ENCODE measurements at places on chromosomes 12 and 14.

GRCh38 chr12:45478931-45479330, 250.6 kb upstream of the ARID2 start:
- no peak for DNase-seq

- DNase-seq: no peak
These were observed 43.6 kb downstream of the FGD6 start for GRCh38 chr12:95173392-95174251.

DNA sequence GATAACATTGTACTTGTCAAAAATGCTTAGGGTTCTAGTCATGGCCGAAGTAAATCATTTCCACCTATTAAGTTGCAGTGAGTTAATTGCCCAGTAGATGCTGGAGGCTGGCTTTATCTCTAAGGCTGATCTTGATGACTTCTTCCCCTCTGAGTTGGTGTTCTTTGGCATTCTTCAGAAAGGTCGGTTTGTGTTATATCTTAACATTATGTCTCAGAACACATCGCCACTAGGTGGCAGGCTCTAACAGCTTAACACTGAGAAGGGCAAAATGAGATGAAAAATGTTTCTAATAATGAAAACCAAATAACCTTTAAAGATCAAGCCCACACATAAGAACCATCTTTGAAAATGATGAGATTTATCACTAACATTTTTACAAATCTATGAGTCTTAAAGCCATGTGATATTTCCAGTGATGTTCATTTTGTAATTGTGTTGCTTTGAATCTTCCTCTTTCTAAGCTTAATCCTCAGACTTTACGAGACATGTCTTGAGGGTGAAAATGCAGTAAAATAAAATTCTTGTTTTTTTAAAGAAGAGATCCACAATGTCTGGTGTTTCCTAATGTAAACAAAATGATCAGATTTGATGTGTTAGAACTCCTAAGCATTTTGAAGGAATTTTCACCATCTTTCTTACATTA, 28.6 kb downstream of the SUDS3 start:
- peak; percentile 58 for DNase-seq

- no peak for DNase-seq
These were observed 50.8 kb upstream of the SAV1 start for GRCh38 chr14:50718949-50719348.

DNA sequence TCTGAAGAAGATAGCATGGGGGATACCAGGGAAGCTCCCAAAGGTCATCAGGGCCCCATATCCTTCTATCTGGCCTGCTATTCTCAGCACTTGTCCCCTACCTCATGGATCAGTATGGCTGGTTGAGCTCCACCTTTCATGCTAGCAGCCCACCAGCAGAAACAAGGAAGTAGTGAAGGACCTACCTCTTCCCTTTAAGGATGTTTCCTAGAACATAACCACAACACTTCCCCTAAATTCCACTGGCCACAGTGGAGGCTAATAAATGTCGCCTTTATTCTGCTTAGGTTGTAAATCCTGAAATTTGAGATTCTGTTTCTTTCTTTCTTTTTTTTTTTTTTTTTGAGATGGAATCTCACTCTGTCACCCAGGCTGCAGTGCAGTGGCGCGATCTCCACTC, 128.6 kb upstream of the PARP11 start:
- DNase-seq: no peak

GRCh38 chr12:67222302-67222701, 46.9 kb upstream of the CAND1 start:
- DNase-seq: no peak

GRCh38 chr12:21296751-21297406, 37.8 kb downstream of the SLCO1A2 start:
- DNase-seq: no peak

- DNase-seq: no peak
These were observed 22.2 kb downstream of the GRIN2B start for GRCh38 chr12:13959131-13959723.

- no peak for DNase-seq
These were observed 75.9 kb upstream of the CRY1 start for GRCh38 chr12:107169200-107169599.

DNA sequence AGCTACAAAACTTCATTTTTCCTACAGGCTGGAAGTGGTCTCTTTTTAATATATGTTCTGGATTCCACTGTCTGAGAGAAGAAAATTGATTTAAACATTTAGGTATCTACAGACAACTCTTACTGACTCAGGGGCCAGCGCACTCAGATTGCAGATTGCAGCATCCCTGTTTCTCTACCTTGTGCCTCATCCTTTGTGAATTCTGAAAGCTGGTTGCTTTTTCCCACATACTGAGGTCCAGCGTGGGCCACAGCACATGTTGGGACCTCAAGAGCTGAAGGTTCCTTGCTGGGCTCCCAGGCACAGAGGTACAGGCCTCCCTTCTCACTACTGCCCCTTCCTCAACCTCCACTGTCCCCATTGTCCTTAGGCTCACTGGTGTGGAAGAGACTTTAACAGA, 101.7 kb upstream of the CCDC175 start:
- DNase-seq: no peak

DNA sequence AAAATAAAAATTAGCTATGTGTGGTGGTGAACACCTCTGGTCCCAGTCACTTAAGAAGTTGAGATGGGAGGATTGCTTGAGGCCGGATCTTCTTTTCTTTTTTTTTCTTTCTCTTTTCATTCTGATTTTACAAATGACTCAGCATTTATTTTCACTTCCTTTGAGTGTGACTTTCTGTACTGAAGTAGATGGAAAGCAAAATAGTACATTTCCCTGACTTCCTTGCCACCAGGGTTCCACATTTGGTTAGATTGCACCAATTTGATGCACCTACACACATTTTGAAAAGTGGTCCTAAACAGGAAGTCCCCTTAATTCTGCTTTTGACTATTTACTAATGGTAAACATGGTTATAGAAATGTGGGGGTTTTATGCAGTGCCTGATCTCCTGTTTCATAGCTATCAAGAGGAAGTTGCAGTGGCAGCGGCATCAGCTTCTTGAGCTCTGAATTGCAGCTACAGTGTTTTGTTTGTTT, 13.0 kb upstream of the LEMD3 start:
- DNase-seq: peak; percentile 28

DNA sequence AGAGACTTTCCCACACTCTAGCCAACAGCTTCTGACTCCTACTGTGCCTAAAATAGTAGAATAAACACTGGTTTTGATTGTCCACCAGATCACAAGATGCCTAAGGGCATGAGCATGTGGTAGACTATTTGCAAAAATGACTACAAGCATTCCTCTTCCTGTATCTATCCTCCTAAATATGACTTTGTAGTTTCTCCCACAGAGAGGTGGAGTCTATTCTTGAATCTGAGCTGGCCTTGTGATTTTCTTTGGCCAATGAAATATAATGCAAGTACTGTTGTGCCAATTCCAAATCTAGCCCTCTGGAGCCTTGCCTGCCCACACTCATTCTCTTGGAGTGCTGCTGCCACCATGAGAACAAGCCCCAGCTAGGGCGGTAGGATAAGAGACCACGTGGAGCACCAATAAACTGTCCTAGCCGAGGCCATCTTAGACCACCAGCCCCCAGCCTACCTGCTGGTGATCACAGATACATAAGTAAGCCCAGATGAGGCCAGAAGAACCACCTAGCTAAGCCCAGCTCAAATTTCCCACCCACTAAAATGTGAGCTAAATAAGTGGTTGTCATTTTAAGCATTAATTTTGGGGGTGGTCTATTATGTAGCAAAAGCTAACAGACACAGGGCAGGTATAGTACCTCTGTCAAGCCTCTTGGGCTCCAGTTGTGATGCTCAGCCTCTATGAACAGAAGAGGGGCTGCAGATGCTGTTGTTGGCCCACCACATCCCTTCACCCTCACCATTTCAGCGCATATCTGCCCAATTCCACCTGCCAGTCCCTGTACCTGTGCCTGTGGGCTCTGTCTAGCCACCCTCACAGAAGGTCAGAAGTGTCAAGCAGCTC, 17.9 kb downstream of the ZFP36L1 start:
- DNase-seq: no peak

- no peak for DNase-seq
These were observed 80.6 kb upstream of the ETV6 start for GRCh38 chr12:11568762-11569478.

DNA sequence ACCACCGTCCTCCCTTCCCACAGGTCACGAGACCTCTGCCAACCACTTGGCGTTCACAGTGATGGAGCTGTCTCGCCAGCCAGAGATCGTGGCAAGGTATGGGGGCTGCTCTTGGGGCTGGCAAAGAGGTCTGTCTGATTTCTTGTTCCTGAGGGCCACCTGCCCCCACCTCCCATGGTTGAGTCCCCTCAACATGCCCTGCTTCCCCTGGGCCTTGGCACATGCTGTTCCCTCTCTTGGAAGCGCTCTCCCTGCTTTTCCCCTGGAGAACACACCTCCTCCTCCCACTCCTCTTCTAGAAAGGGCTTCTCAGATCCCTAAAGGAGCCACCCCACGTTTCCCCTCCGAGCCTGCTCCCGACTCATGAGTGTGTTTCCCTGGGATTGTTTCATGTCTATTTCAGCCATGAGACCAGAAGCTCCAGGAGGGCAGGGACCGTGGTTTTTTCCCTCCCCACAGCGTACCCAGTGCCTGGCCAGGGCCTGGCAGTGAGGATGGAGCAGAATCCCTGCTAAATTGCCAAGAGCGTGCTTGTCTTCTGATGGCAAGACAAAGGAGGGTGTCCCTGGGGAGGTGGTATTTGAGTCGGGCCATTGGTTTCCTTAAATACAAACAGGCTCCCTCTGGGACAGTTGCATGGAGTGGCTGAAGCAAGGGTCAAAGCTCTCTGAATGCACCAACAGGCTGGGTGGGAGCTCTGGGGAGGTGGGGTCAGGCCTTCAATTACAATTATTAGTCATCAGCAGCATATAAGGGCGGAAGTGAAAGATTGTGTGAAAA, 34.1 kb downstream of the CYP46A1 start:
- DNase-seq: peak; percentile 12

- no peak for DNase-seq
These were observed 54.5 kb upstream of the MAX start for GRCh38 chr14:65156568-65157366.

- DNase-seq: no peak
These were observed 2.9 kb upstream of the PTHLH start for GRCh38 chr12:27975222-27976136.

DNA sequence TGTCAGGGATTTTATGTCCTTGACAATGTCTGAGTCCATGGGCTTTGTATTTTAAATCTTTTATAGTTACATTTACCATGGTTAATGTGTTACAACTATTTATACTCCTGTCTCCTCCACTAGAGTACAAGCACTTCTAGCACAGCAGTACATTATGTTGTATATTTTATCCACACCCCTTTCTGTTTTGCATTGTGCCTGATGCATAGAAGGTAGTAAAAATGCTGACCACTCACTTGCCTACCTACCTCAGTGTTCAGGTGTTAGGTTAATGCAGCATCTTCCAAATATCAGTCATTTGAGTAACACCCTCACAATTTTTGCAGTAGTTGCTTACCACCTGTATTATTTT, 31.1 kb upstream of the SLC38A2 start:
- no peak for DNase-seq

DNA sequence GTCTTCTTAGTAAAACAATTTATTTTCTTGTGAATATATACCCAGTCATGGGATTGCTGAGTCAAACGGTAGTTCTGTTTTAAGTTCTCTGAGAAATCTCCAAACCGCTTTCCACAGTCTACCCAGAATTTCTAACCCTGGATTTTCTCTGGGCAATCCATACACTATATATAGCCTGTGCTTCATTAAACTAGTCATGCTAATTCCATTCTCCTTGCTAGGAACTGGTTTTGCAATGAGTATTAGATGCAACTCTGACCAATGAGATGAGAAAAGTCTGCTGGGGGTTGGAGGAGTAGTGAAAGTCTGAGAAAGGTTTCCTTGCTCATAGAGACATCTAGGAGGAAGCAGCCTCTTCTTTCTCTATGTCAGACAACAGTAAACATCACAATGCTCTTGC, 196.1 kb upstream of the CDKN3 start:
- DNase-seq: no peak

- DNase-seq: no peak
These were observed 65.2 kb downstream of the KDM2B start for GRCh38 chr12:121515615-121516014.

DNA sequence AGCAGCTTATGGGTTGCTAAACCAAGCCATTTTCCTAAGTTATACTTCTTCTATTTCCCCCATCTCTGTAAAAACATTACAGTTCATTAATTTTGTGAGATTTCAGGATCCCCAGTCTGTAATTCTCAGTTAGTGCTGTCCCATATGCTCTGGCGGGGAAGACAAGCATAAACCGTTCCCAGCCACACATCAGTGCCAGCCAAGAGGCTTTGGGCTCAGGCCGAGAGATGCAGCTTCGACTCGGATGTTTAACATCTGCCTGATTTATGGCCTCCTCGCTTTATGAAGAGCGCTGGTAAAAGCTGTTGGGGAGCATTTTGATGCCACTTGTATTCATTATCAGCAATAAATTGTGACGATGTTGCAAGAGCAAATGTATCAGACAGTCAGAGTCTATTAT, 349.1 kb upstream of the CCDC196 start:
- no peak for DNase-seq

DNA sequence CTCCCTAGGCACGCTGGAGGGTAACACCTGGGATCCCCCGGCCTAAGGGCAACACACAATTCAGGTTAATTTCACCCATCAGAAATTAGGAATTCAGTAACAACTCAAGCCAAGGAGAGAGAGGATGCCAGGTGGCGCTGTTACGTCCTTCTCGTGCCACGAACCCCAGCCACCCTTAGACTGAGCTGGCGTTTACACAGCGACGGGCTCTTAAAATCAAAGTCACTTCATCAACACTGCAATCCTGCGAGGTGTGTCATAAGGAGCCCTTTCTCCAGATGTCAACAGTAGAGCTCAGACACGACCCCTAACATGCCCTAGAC, 110.6 kb upstream of the TMEM132D start:
- DNase-seq: no peak

GRCh38 chr14:76774821-76775694, 13.8 kb downstream of the VASH1 start:
- peak; percentile 14 for DNase-seq

DNA sequence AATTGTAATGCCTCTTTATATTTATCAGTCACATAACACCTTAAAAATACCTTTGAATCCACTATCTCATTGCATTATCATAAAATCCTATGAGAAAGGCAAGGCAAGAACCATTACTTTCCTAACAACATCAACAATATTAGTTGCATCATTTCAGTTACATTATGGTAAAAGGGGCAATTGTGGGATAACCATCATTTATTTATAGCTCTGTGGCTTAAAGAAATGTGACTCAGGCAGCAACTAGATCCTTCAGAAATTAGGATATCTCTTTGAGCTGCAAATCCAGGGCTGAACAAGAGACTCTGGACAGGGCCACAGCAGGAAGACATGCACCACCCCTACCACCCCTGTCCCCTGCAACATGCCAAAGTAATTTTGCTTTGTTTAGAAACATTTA, 36.4 kb downstream of the EPS8 start:
- no peak for DNase-seq

GRCh38 chr14:87434680-87435079, 558.3 kb downstream of the GALC start:
- DNase-seq: no peak

DNA sequence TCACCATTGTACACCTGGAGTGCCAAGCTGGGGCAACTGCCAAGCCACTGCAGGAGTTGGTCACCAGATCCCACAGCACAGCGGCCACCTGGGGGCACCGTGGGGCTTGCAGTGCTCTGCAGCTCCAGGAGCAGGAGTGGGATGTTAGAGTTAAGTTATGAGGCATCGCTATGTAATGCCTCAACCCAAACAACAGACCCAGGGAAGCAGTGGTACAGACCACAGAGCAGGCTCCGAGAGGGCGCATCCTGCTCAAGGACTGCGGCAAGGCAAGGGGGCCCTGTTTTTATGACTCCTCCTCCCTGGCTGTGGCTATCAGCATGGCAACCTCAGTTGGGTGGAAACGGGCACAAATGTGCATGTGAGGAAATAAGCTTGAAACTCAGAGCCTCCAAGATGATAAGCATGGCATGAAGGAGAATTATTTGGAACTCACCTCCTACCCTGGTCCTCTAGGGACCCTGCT, 63.1 kb downstream of the ARL6IP4 start:
- peak; percentile 71 for DNase-seq

Measured in activated CD4-positive, alpha-beta memory T cell treated with anti-CD3 and anti-CD28 coated beads, Interleukin-2, amount 10 ng/mL, durations not matched to agents 7 days and 5 days (primary cell).